ENCODE measurements at places on chromosomes 5 and 9. TPM values are rescaled to one million over a fixed set of nuclear protein-coding genes. Genes with fewer than 3 reads are reported as not detected.

Gene PCDHB6
- 0.20 TPM for total RNA-seq

Gene CYFIP2
- total RNA-seq: 8.7 TPM

Gene FAM151B
- total RNA-seq: 2.2 TPM

Gene PLPP7
- 2.0 TPM for total RNA-seq

Gene CNTRL
- 7.2 TPM for total RNA-seq

Gene NIPSNAP3A
- 41.2 TPM for total RNA-seq

Gene TRIM36
- total RNA-seq: 0.22 TPM

Gene OR1Q1
- not detected for total RNA-seq

Gene PRUNE2
- total RNA-seq: 8.5 TPM

Gene PLK2
- total RNA-seq: 594 TPM

Gene TYRP1
- 2.0 TPM for total RNA-seq

Gene OTP
- total RNA-seq: not detected

Gene IFNA2
- total RNA-seq: not detected

Gene TAF11L10
- total RNA-seq: not detected

Gene PCDHA10
- under 0.01 TPM for total RNA-seq

Gene CSNK1G3
- total RNA-seq: 27.9 TPM

Gene NEUROG1
- not detected for total RNA-seq

Gene INSYN2B
- total RNA-seq: 1.3 TPM

Gene SMIM33
- not detected for total RNA-seq

Gene TMEM8B
- total RNA-seq: 0.22 TPM

Gene TMEM215
- total RNA-seq: not detected

Gene NTRK2
- under 0.01 TPM for total RNA-seq

Gene B4GALT7
- 24.2 TPM for total RNA-seq

Gene PHF24
- not detected for total RNA-seq

Gene KCTD16
- under 0.01 TPM for total RNA-seq

Gene ASPN
- total RNA-seq: not detected

Gene CDKN2B
- total RNA-seq: 1.4 TPM

Gene TOMM5
- total RNA-seq: 122 TPM

Gene SLC36A2
- total RNA-seq: not detected

Gene INSL4
- total RNA-seq: not detected

Gene HK3
- not detected for total RNA-seq

Gene ANKRD55
- total RNA-seq: 1.2 TPM

Gene PPP3R2
- not detected for total RNA-seq
